ENCODE measurements at places on chromosomes 2 and 18.

DNA sequence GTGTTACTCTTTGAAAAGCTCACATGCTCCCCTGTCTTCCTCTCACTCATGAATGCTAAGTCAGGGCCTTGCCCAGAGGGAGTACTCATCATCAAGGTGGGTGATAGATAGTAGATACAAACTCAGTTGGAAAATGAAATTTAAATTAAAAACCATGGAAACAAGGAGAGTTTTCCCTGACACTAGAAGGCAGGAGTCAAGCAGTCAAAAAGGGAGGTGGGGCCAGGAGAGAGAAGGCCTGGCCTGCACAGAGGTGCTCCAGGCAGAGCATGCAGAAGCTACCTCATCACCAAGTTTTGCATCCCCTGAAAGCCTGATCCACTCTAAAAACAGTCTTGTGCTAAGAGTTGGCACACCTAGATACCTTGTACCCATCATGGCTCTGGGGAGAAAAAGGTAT, 143.7 kb downstream of the MYO5B start:
- DNase-seq = no peak

GRCh38 chr18:36735130-36735529, 93.7 kb downstream of the TPGS2 start:
- DNase-seq = no peak

DNA sequence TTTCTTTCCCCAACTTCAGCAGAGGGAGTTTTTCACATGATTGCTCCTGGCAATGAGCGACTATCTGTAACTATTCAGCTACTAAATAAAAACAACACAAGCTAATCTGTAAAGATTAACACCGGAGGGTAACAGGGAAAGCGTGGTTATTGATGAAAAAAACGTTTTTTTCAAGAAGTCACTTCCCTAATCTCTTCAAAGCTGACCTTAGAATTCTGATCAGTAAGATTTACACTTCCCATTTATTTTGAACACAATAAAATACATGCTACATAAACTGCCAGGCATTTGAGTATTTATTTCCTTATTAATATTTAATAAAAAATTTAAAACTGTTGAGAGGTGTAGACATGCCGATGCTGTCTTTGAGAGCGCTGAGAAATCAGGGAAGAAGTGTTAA, 207.4 kb upstream of the HDAC4 start:
- no peak for DNase-seq

DNA sequence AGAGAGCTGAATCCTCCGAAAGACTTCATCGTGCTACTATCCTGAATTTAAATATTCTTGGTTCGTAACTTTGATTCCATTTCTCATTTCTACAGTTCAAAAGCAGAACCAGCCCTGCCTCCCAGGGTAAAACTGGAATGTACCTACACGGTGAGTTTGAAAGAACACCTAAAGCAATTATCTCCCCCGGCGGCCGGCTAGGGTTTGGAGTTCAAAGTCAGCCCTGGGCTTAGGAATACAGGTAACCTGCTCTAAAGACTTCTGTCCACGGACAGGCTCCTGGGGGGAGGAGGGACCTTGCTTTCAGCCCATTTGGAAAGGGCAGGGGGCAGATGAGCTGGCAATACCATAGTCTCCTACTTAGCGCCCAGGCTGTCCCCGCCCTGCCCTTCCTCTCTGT, 32.3 kb downstream of the CYP27C1 start:
- DNase-seq = no peak

DNA sequence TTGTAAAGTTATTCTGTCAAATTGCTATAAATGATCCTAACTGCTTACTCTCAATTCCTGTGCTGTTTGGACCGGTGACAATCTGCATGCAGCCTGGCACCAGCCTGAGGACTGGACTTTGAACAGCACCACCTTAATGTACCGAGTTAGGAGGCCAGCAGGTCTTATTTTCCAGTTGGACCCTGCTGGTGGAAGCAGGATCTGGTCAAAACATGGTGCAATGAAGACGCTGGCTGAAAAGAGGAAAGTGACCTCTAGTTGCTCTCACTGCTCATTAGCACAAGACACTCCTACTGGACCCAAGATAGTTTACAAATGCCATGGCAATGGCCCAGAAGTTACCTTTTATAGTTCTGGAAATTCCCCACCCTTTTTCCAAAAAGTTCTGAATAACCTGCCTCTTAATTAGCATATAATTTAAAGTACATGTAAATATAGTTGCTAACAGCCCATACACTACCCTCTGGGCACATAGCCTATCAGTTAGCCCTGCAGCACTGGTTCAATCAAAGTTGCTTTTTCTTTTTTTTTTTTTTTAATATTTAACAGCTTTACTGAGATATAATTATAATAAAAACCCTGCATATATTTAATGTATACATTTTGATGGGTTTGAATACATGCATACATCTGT, 35.8 kb downstream of the RBKS start:
- no peak for DNase-seq
